ENCODE measurements at places on chromosomes 2 and 18.

DNA sequence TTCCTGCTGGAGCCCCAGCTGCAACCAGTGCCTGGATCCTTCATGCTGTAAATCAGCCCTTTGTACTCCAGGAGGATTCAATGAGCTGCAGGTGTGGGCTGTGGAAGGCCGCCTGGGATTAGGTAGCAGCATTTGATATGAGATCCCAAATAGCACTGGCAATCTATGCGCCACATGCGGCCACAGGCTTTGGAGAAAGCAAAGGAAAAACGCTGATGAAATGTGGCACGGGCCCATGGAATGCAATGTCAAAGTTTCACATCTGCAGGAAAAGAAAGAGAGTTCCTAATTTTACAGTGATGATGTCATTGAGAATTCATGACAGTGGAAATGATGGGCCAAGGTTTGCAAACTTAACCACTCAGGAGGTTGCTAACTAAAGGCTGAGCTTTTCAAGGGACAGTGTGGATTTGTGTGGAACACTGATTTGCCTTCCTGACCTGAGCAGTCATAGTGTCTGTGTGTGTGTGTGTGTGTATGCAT is 216.4 kb upstream of the OSR1 start:
- DNase-seq: no peak

DNA sequence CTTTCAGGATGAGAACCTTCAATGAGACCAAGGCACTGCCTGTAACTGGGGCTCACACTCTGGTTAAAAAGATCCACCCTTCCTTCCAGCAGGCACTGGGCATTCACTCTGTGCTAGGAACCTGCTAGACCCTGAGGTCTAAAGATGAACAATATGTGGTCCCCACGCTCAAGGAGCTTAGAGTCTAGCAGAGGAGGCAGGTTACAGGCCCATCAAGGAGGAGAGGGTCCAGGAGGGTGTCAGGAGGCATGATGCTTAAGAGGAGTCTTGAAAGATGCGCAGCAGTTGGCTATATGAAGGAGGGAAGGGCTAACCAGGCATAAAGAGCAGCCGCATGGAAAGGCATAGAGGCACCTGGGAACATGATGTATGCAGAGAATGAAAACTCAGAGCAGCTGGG is 4.5 kb downstream of the ANKRD53 start:
- no peak for DNase-seq

DNA sequence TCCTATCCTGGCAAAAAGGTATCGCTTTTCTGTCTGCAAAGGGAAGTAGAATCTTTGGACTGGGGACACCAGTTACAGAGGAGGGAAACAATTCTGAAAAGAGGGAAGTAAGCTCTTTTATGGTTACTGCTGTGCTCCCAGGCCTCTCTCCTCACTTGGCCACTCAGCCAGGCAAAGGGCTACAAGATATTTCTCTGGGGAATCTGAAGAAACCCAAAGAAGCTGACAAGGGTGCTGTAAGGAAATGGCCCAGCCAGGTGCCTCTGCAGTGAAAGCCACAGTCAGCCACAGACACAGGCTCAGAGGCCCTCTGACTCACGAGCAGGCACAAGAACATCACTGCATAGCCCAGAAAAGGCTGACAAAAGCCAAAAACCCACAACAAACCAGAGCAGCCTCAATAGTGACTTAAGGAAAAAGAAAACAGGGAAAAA is 5.8 kb downstream of the HDLBP start:
- peak; percentile 44 for DNase-seq

- DNase-seq: no peak
These were observed 1352.8 kb upstream of the SLC39A10 start for GRCh38 chr2:194304191-194304590.

DNA sequence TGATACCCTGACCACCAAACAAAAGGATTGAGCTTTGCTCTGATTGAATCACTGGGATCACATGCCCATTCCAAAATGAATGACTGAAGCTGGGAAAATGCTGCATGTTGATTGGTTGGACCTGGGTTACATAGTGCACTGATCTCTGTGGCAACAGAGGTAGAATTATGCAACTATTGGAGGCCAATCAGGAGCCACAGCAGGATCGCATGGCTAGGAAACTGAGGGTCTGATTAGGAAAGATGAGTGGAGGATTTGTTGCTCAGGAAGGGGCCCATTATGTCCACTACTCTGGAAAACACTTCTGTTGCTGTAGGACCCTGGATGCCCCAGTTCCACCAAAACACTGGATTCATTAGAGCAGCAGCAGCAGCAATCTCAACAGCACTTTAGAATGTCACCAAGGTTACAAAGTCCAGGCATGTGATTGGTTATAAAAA is 25.9 kb upstream of the SGPP2 start:
- DNase-seq: no peak

- DNase-seq: no peak
These were observed 132.7 kb downstream of the EVA1A start for GRCh38 chr2:75428060-75428459.

DNA sequence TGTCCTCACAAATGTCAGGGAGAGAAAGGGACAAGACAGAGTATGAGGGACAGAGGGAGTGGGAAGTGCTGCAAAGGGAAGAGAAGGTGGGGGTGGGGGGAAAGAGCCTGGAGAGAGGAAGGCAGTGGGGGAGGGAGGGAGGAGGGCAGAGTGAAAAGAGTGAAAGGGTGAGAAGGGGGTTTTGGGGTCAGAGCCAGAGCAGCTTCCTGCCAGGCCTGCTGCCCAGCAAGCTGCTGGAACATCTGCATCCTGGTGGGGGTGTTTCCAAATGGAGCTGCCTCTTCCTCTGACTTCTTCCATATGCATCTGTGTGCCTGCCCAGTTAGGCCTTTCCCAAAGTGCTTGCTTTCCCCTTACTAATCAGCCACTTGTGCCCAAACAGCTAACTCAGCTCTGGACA is 94.3 kb upstream of the CELF4 start:
- DNase-seq: no peak

- no peak for DNase-seq
These were observed 14.1 kb downstream of the LAMA3 start for GRCh38 chr18:23703057-23703986.

- no peak for DNase-seq
These were observed 375.6 kb upstream of the LRATD1 start for GRCh38 chr2:14256890-14257289.

DNA sequence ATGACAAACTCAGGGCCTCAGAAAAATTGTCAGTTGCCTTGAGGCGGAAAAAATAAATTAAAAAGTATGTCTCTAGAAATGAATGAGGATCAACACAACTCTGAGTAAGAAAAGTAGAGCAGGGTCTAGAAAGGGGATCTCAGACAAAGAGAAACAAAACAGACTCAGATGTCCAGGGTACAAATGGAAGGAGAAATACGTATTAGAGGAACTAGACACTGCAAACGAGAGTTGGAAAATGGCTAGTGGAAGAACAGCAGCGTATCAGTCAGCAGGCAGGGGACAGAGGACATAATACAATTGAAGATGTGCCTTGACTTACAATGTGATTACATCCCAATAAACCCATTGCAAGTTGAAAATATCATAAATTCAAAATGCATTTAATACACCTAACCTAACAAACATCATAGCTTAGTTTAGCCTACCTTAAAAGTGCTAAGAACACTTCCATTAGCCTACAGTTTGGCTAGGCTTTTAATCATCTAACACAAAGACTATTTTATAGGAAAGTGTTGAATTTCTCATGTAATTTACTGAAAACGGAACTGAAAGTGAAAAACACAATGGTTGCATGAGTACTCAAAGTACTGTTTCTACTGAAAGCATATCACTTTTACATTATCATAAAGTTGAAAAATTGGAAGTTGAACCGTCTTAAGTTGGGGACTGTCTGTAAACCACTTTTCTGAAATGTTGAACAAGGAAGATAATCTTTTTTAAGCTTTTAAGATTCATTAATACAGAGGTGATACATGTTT is 182.8 kb downstream of the NBAS start:
- DNase-seq: no peak

DNA sequence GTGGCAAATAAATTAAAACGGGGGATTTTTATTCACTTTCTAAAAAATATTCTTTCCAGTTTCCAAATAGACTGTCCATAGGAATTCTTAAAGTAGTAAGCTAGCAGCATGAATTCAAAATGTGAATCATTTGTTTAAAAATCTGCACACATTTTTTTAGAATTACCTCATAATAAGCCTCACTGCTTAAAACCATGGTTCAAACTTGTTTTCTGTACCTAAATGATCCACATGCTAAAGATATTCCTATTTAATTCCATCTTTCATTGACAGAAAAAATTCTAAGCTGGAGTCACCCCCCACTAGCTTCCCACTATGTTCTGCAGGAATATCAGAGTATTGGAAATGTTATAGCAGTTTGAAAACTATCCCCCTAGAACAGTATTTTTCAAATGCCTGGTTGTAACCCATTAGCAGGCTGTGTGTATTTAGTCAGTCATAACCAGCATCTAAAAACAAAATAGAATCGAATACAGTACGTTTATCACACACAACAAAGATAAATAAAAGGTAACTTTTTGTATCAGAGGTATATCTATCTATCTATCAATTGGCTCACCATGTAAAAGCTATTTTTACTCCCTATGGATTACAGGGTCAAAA is 11.2 kb upstream of the IKZF2 start:
- no peak for DNase-seq

DNA sequence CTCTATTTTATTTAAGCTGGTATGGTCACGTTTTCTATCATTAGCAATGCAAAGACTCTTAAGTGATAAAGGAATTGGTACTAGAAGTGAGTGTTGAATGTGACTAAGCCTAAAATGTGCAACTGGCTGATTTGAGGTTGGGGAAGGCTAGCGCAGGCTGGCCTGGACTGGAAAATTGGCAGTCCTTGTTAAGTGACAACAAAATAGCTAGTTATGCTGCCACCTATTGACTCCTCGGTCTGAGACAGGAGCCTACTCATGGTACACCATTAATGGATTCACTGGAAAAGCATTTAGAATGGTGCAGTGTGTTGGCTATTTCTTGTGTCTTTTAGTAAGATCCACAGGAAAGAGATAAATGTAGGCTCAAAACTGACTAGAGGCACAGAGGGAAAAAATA is 5.7 kb upstream of the WIPF1 start:
- peak; percentile 13 for DNase-seq

DNA sequence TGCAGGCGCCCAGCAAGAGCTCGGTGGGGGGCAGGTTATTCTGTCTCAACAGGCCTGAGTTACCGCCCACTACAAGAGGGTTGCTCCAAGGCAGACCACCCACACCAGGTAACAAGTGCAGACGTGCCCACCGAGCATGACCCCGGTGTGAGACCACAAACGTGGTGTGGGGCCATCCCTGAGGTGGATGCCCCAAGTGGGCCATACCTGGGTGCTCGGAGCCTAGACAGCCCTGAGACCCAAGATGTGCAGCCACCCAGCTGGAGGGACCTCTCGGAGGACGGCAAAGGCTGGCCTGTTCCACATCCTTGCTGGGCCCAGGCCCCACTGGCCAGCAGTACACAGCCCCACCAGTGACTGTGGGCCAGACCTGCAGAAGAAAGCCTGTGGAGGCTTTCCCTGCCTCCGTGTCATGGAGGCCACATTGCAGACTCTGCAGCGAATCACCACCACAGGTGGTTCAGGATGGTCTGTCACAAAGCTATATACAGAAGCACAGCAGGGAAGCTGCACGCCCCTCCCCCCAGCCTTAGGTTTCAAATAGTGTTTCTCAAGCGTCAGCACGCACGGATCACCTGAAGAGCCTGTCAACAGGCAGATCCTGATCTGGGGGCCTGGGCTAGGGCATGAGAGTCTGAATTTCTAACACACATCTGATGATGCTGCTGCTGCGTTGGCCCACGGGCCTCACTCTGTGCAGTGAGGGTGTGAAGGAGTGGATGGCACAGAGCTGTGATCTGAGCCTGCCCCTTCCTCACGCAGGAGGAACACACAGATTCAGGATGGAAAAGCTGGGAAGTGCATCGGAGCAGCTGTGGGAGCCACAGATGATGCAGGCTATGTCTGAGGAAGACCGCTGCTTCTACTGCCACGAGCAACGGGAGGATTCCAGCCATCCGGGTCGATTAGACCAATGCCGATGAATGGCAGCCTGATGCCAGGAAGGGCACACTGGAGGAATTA is 96.8 kb downstream of the UXS1 start:
- no peak for DNase-seq

DNA sequence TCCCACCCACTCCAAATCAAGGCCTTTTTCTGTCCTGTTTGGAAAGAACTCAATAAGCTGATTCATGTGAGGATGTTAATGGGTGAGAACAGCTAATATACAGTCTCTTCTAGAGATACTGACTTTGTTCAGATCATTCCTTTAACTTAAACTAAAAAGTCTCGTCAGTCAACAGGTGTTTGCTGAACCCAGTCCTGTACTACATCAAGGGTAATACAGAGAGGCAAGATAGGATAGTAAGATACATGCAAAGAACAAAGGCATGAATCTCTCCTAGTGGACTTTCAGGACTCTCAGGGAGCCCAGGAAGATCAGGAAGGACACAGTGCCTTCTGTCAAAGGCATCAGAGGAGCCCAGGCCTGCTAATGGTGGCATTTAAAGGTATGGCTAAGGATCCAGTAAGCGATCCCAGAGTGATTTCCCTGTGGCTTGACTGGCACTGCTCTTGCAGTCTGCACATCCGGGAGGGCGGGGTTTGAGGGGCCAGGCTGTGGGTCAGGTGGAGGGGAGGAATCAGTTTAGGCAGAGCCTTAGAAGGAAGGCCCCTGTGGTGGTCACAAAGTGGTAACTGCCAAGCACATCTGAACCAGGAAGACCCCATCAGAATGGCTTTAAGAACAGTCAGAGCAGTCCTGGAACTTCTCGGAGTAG is 54.0 kb downstream of the EPAS1 start:
- DNase-seq: no peak

DNA sequence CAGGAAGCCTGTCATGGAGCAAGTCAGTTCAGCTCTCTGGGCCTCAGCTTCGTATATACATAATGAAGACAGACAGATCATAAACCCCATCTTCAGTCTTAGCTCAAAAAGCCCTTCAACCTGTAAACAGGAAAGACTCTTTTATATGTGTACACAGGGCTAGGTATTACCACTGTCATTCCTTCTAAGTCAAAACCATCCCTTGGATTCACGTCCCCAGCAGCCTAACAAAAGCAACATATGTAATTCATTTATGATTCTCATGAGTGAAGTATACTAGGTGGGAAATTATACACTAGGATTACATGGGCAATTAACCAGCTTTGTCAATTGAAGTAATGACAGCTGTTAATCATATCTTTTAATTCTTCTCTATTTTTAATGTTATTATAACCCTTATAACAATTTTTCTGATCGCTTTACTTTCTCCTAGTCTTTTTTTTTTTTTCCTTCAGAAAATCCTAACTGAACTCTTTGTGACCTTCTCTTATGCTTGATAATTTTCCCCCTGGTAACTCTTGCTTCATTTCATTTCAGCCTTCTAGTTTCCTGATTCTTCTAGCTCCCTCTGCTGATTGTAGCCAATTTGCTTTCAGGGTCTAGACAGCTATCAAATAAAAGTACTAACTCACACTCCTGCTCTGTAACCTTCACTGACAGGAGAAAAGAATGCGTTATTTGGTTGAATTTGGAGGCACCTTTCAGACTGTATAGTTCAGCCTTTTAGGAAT is 99.7 kb downstream of the RBM43 start:
- DNase-seq: no peak

GRCh38 chr2:197122821-197123220 is 187.8 kb downstream of the ANKRD44 start:
- DNase-seq: no peak

GRCh38 chr2:119352357-119352756 is 14.3 kb downstream of the C2orf76 start:
- DNase-seq: no peak
